Aorta (tissue), 5 donors: ENCODE measurements at places on chromosomes 1 and 21. TPM values are rescaled to one million over a fixed set of nuclear protein-coding genes. Genes with fewer than 3 reads are reported as not detected.

- peaks cover 2% of the 10 kb centered on the region for H3K4me1 ChIP-seq
- H3K36me3 ChIP-seq: peaks cover 1% of the 10 kb centered on the region
- DNase-seq: no peak
Measured at GRCh38 chr21:38440746-38441145, 57.5 kb downstream of the ERG start.

Gene ANKRD35
- 23.6 TPM for polyA plus RNA-seq

- H3K4me3 ChIP-seq: peak within 1 kb of the TSS; percentile 36
- H3K27me3 ChIP-seq: no peaks in the 10 kb centered on the region
- H3K36me3 ChIP-seq: no peaks in the 10 kb centered on the region
- no peaks in the 10 kb centered on the region for H3K4me1 ChIP-seq
- no peak within 1 kb of the TSS for H3K27ac ChIP-seq
Measured at GRCh38 chr1:54980528-54981241, at the start of gene TMEM61. TSS of gene TMEM61 (plus strand) at chr1:54980628. CDS start at chr1:54981066, 438 bp downstream.

DNA sequence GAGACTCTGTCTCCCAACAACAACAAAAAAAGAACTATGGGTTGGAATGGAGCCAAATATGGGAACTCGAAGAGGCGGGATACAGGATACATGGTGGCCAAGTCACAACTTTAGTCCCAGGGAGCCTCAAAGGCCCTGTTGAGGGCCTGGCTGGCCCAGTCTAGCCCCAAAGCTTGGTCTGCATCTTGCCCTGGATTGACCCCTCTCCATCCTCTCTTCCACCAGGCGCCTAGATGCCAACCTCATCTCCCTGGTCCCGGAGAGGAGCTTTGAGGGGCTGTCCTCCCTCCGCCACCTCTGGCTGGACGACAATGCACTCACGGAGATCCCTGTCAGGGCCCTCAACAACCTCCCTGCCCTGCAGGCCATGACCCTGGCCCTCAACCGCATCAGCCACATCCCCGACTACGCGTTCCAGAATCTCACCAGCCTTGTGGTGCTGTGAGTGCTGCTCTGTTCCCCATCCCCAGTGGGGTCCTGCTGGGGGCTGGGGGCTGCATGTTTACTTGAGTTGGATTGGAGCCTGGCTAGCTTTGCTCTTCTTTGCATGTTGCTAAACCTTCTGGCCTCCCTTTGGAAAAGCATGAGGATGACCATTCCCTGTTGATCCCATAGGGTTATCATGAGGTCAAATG lies 65.5 kb downstream of the UBE2T start:
- no peak for DNase-seq
- H3K4me1 ChIP-seq: peaks cover 5% of the 10 kb centered on the region
- H3K27ac ChIP-seq: no peak overlapping the region
- no peaks in the 10 kb centered on the region for H3K27me3 ChIP-seq
- no peaks in the 10 kb centered on the region for H3K36me3 ChIP-seq
- H3K4me3 ChIP-seq: no peak overlapping the region

DNA sequence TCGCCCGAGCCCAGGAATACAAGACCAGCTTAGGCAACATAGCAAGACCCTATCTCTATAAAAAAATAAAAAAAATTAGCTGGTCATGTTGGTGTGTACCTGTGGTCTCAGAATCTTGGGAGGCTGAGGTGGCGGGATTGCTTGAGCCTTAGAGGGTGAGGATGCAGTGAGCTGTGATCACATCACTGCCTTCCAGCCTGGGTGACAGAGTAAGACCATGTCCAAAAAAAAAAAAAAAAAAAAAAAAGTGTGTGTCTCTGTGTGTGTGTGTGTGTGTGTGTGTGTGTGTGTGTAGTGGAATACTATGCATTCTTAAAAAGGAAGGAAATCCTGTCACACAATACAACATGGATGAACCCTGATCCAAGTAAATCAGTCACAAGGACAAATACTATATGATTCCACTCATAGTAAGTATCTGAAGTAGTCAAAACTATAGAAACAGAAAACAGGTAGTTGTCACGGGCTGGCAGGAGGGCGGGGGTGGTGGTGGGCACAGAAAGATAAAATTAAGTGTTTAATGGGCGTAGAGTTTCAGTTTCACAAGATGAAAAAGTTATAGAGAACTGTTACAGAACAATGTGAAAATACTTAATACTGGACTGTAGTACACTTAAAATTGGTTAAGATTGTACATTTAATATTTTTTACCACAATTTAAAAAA lies 47.8 kb downstream of the SELENOF start:
- no peaks in the 10 kb centered on the region for H3K4me1 ChIP-seq
- DNase-seq: no peak
- H3K27me3 ChIP-seq: no peaks in the 10 kb centered on the region
- no peaks in the 10 kb centered on the region for H3K36me3 ChIP-seq

Gene RPS27
- 25,693 TPM for polyA plus RNA-seq

Gene SLC44A5
- 0.75 TPM for polyA plus RNA-seq

- no peaks in the 10 kb centered on the region for H3K4me1 ChIP-seq
- no peaks in the 10 kb centered on the region for H3K36me3 ChIP-seq
- no peak for DNase-seq
- no peak overlapping the region for H3K27ac ChIP-seq
- no peak overlapping the region for H3K4me3 ChIP-seq
- no peaks in the 10 kb centered on the region for H3K27me3 ChIP-seq
Measured at GRCh38 chr1:6265151-6265550, 4.3 kb upstream of the GPR153 start.

- no peak overlapping the region for H3K27ac ChIP-seq
- DNase-seq: no peak
- no peak overlapping the region for H3K4me3 ChIP-seq
- no peaks in the 10 kb centered on the region for H3K36me3 ChIP-seq
Measured at GRCh38 chr1:101251504-101251903, 14.7 kb downstream of the S1PR1 start.

Gene FALEC
- 1.1 TPM for polyA plus RNA-seq

DNA sequence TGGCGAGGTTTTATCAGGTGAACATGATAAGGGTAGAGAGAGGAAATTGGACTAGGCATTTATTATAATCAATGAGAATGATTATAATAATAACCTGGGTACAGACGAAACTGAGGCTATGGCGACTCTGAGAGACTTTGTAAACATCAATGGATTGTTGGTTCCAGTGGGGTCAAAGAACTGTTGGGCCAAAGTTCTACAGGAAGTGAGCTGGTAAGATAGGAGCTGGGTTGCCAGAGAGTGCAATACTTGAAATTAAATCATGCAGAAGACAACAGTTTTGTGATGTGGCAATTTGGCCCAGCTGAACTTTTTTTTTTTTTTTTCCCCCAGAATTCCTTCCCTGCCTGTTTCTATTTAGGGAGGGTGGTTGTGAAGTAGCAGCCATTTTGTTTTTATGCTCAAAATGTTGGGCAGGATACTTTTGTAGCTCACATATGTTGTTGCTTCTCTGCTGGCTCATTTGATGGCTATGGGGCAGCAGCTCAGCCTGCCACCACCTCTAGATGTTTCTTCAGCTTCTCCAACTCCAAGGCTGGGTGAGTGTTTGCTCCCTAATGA lies 286.5 kb upstream of the B3GALT2 start:
- no peak for DNase-seq
- no peaks in the 10 kb centered on the region for H3K27me3 ChIP-seq
- H3K27ac ChIP-seq: no peak overlapping the region
- H3K36me3 ChIP-seq: no peaks in the 10 kb centered on the region

Gene TBX15
- polyA plus RNA-seq: 3.1 TPM

DNA sequence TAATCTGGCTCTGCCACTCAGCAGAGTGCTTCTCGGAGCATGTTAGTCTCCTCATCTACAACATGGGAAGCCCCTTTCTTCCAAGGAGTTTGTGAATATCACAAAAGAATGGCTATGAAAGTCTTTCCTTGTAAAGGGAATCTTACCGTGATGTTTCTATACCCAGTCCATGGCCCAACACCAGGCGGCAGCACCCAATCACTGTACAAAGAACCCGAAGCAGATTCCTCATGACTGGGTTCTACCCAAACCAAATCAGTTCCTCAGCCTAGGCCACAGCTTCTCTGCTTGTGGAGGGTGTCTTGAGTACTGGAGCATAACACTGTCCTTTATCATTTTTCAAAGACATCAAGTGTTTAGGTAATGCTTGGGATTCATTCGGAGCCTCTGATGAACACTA lies 16.6 kb upstream of the SLFNL1 start:
- H3K27me3 ChIP-seq: no peaks in the 10 kb centered on the region
- H3K4me3 ChIP-seq: no peak overlapping the region
- H3K4me1 ChIP-seq: no peaks in the 10 kb centered on the region

Gene SUSD4
- polyA plus RNA-seq: 0.46 TPM

DNA sequence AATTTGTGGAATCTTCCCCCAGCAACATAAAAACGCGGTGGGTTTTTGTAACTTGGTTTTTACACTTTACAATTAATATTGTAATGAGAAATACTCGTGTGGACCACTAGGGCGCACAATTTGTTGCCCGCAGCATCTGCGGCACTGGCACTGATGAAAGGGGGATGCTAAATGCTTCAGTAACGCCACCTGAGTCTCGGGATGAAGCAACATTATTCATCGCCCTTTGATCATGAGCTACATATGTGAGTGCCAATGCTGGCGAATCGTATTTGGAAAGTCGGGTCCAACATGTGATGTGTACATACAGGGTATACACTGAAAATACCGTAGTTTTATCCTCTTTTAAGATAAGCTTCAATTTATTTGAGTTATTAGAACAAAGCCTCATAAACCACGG lies 34.2 kb upstream of the COX20 start:
- no peaks in the 10 kb centered on the region for H3K36me3 ChIP-seq
- H3K4me3 ChIP-seq: no peak overlapping the region
- H3K27ac ChIP-seq: no peak overlapping the region
